ENCODE measurements at places on chromosomes 6 and 20. TPM values are rescaled to one million over a fixed set of nuclear protein-coding genes. Genes with fewer than 3 reads are reported as not detected.

Gene SCGN
- total RNA-seq: not detected

Gene BPIFB2
- not detected for total RNA-seq

Gene EEF1A2
- total RNA-seq: 456 TPM

Gene SAMD10
- total RNA-seq: 1.1 TPM

Gene TGIF2
- 11.3 TPM for total RNA-seq

Gene CST2
- total RNA-seq: not detected

Gene HLA-DQB1
- total RNA-seq: not detected

Gene KCNS1
- total RNA-seq: not detected

Gene NFATC2
- total RNA-seq: 0.10 TPM

Gene HLA-DPA1
- total RNA-seq: 0.68 TPM

Gene HCRTR2
- total RNA-seq: not detected

Gene SLC22A7
- not detected for total RNA-seq

Gene FOXA2
- total RNA-seq: not detected

Gene SEL1L2
- not detected for total RNA-seq

Gene RBPJL
- not detected for total RNA-seq

Gene MRPS18B
- total RNA-seq: 64.3 TPM

Gene GCNT2
- 0.43 TPM for total RNA-seq

Gene OR2H2
- not detected for total RNA-seq

Gene PRDM1
- total RNA-seq: 0.67 TPM

Gene FAXC
- 3.0 TPM for total RNA-seq

- DNase-seq: no peak
These were observed 27.2 kb upstream of the SPACA1 start for GRCh38 chr6:88020439-88020838.

- DNase-seq: no peak
These were observed 164.8 kb upstream of the NT5E start for GRCh38 chr6:85285114-85285513.

GRCh38 chr20:51495921-51496545 is 46.5 kb downstream of the NFATC2 start:
- peak; percentile 30 for DNase-seq

GRCh38 chr20:2276015-2276414 is 19.8 kb upstream of the TGM3 start:
- no peak for DNase-seq

DNA sequence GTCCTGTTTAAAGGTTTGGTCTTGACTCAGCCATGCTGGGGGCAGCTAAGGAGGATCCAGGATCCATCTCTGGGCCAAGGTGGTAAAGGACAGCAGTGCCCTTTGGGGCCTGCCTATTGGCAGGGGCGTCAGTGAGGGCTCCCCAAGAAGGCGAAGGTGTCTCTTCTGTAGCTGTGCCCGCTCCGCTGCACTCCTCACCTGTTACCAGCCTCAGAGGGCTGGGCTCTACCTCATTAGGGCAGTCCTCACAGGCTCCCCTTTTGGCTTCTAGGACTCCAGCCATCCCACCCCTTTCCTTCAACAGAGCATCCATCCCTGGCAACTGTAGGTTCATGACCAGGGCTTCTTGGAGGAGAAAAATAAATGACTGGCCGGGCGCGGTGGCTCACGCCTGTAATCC is 10.3 kb downstream of the FRS3 start:
- DNase-seq: no peak

GRCh38 chr20:51700809-51701285 is 67.3 kb downstream of the ATP9A start:
- DNase-seq: peak; percentile 28

GRCh38 chr6:130964289-130964688 is 98.8 kb downstream of the EPB41L2 start:
- DNase-seq: no peak

DNA sequence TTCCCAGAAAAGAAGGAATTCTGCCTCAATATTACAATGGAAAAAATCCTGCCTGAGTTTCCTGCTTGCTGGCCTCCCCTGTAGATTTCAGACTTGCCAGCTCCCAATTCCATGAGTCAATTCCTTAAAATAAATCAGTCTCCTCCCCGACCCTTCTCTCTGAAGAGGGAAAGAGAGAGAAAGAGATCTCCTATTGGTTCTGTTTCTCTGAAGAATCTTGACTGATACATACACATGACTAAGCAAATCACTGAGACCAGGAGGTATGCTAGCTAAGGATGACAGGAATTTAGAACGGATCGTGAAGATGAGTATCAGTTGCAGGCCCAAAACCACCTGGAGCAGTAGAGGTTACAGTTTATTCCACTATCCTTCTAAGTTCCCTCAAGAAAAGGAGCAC is 11.3 kb upstream of the RBM24 start:
- DNase-seq: peak; percentile 77

DNA sequence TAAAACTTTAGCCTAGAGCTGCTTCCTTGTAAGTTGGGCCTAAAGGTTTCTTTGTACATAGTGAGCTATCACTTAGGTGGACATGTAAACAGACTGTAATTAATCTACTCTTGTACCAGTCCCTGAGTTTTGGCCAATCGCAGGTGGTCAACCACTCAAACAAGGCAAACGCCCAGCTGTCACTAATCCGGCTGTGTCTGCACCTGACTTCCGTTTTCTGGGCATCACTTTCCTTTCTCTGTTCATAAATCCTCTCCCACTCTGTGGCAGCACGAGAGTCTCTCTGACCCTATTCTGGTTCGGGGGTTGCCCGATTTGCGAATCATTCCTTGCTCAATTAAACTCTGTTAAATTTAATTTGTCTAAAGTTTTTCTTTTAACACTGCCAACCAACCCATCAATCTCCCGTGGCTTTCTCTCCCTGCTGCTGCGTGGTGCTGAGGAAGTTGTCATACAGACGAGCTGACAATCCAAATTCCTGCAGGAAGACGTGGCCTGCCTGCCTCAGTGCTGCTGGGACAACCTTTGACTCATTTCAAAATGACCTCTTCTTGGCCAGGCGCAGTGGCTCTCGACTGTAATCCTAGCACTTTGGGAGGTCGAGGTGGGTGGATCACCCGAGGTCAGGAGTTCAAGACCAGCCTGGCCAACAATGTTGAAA is 206.3 kb downstream of the QKI start:
- peak; percentile 22 for DNase-seq

- DNase-seq: peak; percentile 66
These were observed 43.7 kb upstream of the HFE start for GRCh38 chr6:26043384-26044139.

- no peak for DNase-seq
These were observed 114.3 kb downstream of the THBS2 start for GRCh38 chr6:169139179-169139971.

- no peak for DNase-seq
These were observed 281.0 kb downstream of the CDC5L start for GRCh38 chr6:44668391-44668930.

DNA sequence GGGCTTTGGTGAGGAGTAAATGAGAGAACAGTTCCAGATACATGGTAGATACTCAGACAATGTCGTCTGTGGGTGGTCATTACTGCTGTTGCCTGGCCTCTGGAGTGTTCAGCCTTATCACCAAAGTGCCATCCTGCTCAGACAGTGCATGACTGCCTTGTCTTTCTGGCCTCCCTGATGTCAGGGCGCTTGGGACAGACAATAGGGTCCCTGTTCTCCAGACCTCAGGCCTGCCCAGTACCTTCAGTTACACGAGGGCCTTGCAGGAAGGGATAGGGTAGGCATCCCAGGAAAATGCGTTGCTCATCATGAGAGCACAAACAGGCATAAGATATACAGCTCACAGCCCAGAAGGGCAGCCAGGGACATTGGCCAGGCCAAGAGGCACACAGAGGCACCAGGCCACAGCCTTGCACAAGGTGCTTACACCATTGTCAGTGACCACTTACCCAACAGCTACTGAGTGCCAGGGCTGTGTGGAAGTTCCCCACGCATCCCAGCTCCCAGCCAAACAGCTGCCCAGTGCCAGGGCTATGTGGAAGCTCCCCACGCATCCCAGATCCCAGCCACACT is 27.4 kb downstream of the BPIFB1 start:
- no peak for DNase-seq

GRCh38 chr6:20564269-20564668 is 30.0 kb downstream of the CDKAL1 start:
- DNase-seq: peak; percentile 62

- peak; percentile 73 for DNase-seq
These were observed 7.8 kb downstream of the KCNG1 start for GRCh38 chr20:51014797-51015722.

DNA sequence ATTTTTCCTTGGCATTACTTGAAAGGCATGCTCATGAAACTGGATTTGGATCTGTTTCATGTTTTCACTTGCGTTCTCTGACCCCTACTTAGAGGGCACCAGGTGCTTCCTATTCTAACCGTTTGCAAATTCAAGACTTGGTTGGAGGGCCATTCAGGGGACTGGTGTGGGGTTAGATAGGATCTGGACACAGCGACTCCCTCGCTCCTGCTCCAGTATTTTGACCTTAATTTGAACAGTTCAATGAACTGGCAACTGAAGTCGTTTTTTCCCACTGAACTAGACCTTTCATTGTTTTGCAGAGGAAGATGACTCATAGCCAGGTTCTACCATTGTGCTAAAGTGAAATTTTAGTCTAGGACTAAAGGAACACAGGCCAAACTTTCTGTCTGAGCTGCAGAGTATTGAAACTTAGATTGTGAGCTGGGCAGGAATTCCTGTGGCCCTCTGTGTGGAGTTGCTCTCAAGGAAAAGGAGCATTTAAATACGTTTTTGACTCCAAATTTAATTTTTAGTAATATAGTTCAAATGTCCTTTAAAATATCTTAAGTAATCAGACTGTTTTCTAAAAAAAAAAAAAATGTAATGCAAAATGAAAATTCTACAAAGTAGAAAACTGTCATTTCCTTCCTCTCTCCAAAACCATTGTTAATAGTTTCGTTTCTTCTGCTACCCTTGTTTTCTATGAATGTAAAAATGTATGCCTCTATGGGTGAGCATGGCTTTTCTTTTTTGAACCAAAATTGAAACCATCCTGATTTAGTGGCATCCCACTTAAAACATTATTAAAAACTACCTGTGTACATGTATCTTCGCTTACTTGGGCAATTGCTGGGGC is 64.8 kb downstream of the UTRN start:
- DNase-seq: peak; percentile 30

- peak; percentile 73 for DNase-seq
These were observed 166.8 kb downstream of the DST start for GRCh38 chr6:56475736-56476457.

- peak; percentile 75 for DNase-seq
These were observed 55.4 kb upstream of the MOXD1 start for GRCh38 chr6:132456700-132457143.

GRCh38 chr20:44279228-44279627 is 31.8 kb downstream of the FITM2 start:
- DNase-seq: peak; percentile 55

GRCh38 chr6:79571030-79571367 is 33.8 kb upstream of the LCA5 start:
- no peak for DNase-seq

- DNase-seq: no peak
These were observed 81.6 kb upstream of the PMEPA1 start for GRCh38 chr20:57791178-57791962.

- no peak for DNase-seq
These were observed 162.7 kb downstream of the SOBP start for GRCh38 chr6:107652526-107653182.

- DNase-seq: no peak
These were observed 69.5 kb downstream of the PREX1 start for GRCh38 chr20:48758206-48758820.

GRCh38 chr20:25274891-25275812 is 27.3 kb downstream of the PYGB start:
- DNase-seq: no peak

DNA sequence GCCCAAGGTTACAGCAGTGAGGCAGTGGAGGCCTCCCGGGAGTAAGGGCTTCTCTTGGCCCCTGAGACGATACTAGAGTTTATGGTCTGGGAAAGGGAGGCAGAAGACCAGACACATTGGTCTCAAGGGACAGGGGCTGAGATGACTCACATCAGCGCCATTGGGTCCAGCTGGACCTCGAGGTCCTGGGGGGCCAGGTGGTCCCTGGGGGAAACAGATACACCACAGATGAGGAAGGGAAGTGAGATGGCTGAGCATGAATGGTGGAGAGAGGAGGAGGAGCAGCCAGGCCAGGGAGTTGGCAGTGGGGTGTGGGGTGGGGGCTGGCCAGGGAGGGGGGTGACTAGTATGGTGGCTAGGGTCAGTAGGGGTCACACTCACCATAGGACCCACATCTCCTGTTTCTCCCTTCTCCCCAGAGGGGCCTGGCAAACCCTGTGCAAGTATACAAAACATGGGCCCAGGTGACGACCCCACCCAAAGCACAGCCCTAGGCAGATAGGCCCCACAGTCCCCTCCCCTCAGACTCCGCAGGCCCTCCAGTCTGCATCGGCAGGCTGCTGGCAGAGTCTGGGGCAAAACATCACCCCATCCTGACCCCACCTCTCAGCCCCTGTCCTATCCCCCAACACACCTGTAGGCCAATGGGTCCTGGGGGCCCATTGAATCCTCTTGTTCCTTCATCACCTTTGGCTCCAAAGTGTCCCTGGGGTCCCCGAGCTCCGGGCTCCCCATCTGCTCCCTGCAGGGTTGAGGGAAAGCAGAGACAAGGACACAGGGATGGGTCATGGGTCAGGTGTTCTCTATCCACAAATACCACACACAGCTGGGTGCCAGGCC is 21.9 kb downstream of the COL11A2 start:
- no peak for DNase-seq

- no peak for DNase-seq
These were observed 107.7 kb upstream of the FOXC1 start for GRCh38 chr6:1502041-1502440.

DNA sequence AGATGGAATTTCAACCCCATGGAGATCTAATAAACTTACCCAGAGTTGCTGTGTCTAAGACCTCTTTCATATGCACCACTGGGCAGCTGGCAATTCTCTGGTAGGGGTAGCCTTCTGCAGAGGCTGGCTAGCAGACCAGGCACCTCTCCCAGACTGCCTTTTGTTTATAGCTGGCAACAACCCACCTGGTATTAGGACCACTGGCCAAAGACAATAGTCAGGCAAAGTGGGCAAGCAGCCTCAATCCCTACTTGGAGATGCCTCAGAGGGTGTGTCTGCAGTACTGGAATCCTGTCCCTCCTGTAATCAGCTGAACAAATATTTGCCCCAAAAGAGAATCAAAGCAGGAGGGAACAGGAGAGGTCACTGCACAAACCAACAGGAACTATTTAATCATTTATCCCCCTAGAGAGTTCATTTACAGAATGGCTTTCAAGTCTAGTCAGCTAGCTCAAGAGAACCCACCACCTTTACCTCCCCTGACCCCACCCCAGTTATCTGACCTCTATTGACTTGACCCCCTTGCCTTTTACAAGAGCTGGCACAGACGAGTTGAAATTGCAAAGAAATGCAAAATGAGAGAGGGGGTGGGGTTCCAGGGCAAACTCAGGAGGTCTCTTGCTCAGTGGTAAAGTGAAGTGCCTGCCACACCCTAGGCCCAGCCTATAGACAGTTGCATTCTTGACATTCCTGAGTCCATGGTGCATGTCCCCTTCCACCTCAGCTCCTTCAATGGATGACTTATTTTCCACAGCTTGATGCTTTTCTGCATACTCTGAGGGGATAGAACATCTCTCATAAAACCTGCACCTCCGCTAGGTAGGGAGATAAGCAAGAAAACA is 2.8 kb downstream of the BCL2L1 start:
- DNase-seq: peak; percentile 49

GRCh38 chr6:149752600-149753373 is 3.2 kb downstream of the PCMT1 start:
- no peak for DNase-seq

Measured in myocyte (in vitro differentiated cells).